Subcutaneous adipose tissue (tissue), 4 donors: ENCODE measurements at places on chromosomes 6 and 20. TPM values are rescaled to one million over a fixed set of nuclear protein-coding genes. Genes with fewer than 3 reads are reported as not detected.

The TULP1 gene
- total RNA-seq, result not detected

The TSBP1 gene
- total RNA-seq, result not detected

The WFDC12 gene
- not detected for total RNA-seq

The HSPA1L gene
- total RNA-seq, result 2.9 TPM

The PSORS1C2 gene
- not detected for total RNA-seq

The MTCH1 gene
- 207 TPM for total RNA-seq

The C6orf136 gene
- 8.5 TPM for total RNA-seq

The HLA-DOB gene
- total RNA-seq, result not detected

The DYNLT2 gene
- 1.3 TPM for total RNA-seq

The TMEM151B gene
- not detected for total RNA-seq

The TAGAP gene
- 0.57 TPM for total RNA-seq

The NTSR1 gene
- total RNA-seq, result not detected

The TMC2 gene
- 1.5 TPM for total RNA-seq

The CLIC5 gene
- 14.3 TPM for total RNA-seq

The RALY gene
- total RNA-seq, result 44.0 TPM

The BMP5 gene
- 2.9 TPM for total RNA-seq

The PROKR2 gene
- total RNA-seq, result not detected

The LRP11 gene
- 30.4 TPM for total RNA-seq

The SMPD2 gene
- total RNA-seq, result 24.3 TPM
